COR-L47 (cell line): ENCODE measurements at places on chromosomes 3 and 15.
A peak's percentile ranks its signal among the peaks of the same experiment; 100 is the strongest.

- no peak for DNase-seq
Observed at GRCh38 chr3:123952844-123953520, 8.0 kb downstream of the CCDC14 start.

DNA sequence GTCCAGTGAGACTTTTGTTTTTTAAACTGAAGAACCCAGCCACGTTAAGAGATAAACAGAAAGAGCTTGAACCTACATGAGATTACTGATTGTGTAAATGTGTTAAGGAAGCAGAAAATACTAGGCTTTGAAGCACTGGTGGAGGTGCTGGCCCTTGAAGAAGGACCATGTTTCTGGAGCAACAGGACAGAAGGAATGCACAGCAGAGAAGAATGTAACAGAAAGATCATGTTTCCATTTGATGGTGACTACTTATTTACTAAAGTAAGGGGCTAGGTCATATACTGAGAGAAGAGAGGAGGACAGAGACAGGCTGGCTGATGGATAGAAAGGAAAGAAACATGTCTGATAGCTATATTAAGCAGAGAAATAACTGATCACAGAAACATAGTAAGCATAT, 88.8 kb downstream of the CLASP2 start:
- DNase-seq = no peak

- DNase-seq = no peak
Observed at GRCh38 chr15:62558640-62559380, 393.7 kb upstream of the C2CD4B start.

- DNase-seq = no peak
Observed at GRCh38 chr15:24962880-24963279, 8.1 kb downstream of the SNRPN start.

DNA sequence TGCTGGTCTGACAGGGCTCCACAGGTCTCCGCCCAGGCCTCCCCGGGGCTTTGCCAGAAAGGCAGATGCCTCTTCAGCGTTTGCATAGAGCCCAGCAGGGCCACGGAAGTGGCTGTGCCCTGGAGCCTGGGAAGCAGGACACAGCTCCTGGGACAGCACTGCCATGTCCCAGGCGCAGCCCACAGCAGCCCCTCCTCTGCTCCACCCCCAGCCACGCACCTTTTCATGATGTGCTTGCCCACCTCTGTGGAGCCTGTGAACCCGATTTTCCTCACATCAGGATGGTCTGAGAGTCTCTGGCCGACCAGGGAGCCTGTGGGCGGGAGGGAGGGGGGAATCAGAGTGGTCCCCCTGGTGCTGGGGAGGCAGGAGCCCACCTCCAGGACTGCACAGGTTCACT, 33.9 kb upstream of the SLC41A3 start:
- DNase-seq = no peak

GRCh38 chr15:100778831-100779288, 100.8 kb upstream of the ALDH1A3 start:
- DNase-seq = no peak

GRCh38 chr3:127013181-127013580, 30.3 kb downstream of the PLXNA1 start:
- DNase-seq = no peak

- no peak for DNase-seq
Observed at GRCh38 chr3:123695731-123696640, 111.1 kb upstream of the HACD2 start.

- DNase-seq = no peak
Observed at GRCh38 chr15:79365765-79366164, 54.9 kb downstream of the TMED3 start.

DNA sequence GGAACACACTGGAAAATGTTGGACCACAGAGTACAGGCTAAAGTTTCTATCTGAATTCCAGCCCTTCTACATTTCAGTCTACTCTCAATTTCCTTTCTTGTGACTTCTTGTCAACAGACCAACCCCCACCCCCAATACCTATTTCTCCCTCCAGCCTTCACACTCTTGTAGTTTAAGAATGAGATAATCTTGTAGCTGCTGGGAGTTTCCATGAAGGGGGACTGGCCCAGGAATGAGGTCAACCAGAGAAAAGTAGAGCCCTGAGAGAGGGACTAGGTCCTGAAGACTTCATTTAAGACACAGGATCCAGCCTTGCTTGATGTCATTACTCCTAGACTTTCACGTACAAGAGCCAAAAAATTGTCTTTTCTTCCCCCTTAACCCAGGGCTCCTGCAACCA, 29.5 kb upstream of the FAM107A start:
- no peak for DNase-seq

DNA sequence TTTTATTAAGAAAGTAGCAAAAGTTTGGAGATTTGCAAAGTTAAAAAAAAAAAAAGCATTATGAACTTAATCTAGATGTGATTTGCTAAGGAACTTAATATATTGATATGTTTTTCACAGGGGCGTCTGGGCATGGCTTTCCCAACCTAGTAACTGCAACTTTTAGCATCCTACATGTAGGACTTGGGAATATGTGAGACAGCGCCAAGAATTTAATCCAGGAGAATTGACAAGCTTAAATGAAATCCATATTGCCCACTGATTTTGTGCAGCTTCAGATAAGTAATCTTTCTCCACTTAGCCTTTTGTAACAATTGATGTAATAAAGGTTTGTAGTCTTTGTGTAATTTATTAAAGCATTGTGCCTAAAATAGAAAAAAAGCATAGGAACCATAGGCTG, 982 bp upstream of the GABPB1 start:
- DNase-seq = no peak

GRCh38 chr3:55827786-55828185, 340.7 kb upstream of the WNT5A start:
- no peak for DNase-seq

GRCh38 chr3:179147514-179147872, 664 bp upstream of the PIK3CA start:
- DNase-seq = peak; percentile 54

DNA sequence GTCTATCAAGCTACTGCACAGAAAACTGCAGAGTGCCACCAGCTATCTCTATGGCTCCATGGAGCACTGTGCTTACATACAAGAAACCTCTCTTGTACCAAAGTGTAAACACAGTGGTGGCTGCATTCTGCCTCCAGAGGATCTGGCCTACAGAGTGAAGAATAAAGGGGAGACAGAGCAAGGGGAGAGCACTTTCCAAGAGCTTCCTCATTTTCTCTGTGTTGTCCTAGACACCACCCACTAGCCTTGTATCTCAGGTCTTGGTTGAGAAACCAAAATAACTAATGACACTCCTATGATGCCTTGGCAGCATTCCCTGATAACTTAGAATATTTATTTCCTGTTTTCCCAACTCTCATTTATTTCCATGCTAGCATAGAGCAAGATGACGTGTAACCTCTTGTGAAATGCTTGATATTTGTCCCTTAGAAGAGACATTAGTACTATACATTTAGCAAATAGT, 56.9 kb upstream of the PHLDB2 start:
- no peak for DNase-seq

DNA sequence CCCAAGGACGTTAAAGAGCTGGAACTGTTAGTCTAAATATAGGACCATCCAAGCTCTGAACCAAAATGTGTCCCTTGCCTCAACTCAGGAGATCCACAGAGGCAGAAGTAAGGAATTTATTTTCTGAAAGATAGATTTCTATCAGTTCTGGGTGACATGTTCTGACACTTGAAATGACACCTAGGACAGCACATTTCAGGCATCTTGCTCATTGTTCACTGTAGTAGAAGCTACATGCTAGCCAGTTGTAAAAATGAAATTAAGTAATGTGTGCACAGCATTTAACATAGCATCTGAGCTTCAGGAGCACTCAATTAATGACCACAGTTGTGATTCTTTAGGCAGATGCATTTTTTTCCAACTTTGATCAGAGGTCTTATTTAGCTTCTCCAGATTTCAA, 567 bp downstream of the CCR2 start:
- DNase-seq = no peak

DNA sequence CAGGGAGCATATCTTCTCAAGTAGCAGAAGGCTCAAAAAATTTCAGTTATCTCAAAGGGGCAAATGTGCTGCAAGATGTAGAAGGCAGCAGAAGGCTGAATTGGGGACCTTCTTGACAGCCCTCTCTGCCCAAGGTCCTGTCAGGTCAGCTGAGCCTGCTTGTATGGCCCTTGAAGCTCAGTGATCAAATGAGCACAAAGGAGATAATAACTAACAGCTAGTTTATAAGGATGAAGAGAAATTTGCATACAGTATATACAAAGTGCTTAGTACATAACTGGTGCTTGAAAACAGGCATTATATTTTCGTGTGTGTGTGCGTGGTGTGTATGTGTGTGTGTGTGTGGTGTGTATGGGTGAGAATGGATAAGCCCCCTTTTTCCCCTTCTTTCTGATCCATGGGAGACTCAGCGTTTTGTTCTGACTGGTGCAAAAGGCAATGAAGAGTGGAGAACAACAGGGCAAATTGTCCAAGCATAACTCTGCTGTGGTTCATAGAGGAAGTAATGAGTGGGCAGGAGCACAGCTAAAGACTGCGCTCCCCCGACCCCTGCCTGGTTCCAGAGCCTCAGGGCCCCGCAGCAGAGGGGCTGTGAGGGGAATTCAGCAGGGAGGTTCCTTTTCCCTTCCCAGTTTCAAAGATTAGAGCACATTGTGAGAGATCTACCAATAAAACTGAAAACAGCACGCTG, 356.8 kb upstream of the NR2F2 start:
- no peak for DNase-seq

DNA sequence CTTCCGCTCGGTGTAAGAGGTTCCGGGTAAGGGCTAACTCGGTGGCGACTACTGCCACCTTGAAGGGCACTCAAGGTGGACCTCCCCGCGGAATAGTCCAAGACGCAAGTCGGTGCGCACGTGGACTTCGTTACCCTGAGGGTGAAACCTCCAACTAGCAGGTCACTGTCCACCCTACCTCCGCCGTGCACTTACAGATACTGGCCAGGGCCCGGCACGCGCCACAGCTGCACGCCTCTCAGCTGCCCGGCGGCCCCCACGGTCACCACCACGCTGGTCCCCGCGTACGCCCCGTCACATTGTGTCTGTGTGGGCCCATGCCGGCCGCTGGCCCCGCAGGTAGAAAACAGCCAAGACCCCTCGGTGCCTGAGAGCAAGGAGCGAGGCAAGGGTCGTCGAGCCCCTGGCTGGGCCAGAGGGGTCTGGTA, 1.1 kb downstream of the LTK start:
- no peak for DNase-seq

DNA sequence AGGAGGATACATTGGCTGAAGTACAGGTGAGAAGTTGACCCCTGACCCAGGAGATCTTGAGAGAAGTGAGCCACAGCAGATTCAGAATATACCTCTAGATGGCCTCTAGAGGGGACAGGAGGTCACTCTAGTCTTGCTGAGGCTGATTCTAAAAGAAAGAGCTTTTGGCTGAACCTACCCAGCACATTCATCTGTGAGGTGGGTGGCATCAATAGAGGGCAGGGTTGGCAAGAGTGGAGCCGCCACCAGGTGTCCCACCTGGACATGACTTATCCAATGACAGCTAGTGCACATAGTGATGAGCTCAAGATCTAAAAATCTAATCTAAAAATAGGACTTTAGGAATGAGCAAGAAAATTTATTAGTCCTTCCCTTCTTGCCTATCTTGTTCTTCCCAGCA, 51.6 kb downstream of the CYP19A1 start:
- DNase-seq = peak; percentile 33

DNA sequence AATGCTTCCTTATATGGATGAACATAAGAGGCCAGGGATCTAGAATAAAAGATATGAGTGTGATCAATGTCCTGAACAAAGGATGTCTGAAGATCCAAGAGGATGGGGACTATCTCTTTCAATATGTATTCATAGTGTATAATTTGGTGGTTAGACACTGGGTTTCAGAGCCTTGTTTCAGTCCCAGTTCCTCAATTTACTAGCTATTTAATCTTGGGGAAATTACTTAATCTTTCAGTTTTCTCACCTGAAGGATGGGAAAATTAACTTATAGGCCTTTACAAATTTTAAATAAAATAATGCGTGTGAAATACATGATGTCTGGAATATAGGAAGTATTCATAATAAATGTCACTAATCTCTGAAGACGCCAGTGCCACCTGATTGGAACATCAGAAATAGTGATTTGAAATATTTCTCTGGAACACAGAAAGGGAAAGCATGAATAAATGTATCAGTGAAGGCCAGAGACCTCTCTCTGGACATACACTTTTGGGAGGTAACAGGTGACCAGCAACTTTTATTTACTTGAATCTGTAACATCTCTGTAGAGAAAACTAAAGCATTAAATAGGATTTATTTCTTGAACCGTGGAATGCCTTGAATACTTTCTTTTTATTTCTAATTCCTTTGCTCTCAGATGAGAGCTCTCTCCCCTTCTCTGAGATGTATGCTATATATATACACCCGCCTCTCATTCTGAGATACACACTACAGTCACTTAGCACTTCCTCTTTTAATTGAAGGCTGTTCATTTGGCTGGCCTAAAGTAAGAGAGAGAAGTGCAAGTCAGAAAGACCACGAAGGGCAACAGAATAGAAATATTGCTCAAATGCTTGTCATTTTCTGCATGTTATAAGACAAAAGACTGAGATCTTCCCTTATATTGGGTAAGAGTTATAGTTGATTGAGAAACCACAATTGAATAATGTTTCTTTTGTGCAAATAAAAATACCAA, 407.1 kb downstream of the LSAMP start:
- no peak for DNase-seq

DNA sequence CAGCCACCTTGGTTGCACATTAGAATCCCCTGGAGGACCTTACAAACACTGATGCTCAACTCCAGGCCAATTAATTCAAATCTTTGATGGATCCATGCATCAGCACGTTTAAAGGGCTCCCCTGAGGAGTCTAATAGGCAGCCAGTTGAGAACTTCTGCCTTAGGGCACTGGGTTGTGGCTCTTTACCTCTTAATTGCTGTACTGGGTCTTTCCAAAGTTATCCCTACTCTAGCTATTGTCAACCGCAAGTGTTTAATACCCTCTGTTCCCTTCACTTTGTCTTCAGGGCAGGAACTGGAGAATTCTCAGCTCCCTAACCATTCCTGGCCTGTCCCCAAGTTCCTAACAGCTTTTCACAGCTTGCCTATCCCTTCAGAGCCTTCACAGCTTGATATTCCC, 15.0 kb upstream of the FAM174B start:
- DNase-seq = no peak

DNA sequence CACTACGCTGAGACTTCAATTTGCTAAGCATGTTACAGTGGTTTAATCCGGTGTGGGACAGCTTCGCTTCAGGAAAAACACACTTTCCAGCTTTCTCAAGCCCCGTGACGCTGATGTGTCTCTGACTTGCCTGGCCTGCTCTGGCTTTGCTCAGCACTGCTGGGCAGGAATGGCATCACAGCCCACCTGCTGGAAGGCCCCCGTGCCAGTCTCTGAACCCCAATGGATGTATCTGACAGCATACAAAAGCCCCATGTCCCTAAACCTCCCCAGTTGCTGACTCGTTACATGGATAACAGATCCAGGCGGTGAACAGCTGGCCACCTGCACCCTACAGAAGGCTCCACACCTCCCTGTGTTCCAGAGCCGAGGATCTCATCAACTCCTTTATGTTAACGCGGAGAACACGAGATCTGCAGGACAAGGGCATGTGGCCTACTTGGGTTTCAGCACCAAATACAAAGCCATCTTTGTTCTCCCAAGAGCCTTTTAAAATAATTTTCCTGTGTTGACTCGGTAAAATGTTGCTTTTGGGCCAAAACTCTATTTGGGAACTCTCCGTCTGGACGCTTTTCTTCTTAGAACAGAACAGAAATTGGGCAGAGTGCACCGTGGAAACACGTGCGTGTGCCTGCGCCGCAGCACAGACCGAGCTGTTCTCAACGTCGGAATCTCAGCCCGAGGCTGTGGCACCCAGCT, 61.4 kb downstream of the ATP10A start:
- DNase-seq = no peak

- no peak for DNase-seq
Observed at GRCh38 chr15:41756198-41756597, 18.1 kb upstream of the MAPKBP1 start.
